HFFc6 (cell line): ENCODE measurements at places on chromosomes 13 and 19. TPM values are rescaled to one million over a fixed set of nuclear protein-coding genes. Genes with fewer than 3 reads are reported as not detected.

Gene FSD1
- total RNA-seq, result 9.9 to 12.8 TPM (median 11.8 TPM) in 3 replicates

Gene VSTM2B
- not detected in 2 replicates for total RNA-seq

- H3K4me3 ChIP-seq, result peak overlapping the region; percentile 67
- H3K27ac ChIP-seq, result peak overlapping the region; percentile 63; the same call in 1 of the 2 replicates
- peaks cover 14% of the 10 kb centered on the region for H3K4me1 ChIP-seq
- no peak for DNase-seq
- no peaks in the 10 kb centered on the region for H3K36me3 ChIP-seq
These were observed 37.6 kb upstream of the FLT1 start for GRCh38 chr13:28532388-28533124.

GRCh38 chr19:49513746-49514118, 1.3 kb downstream of the FCGRT start:
- H3K27me3 ChIP-seq, result no peaks in the 10 kb centered on the region; the same call in 1 of the 2 replicates
- H3K4me1 ChIP-seq, result peaks cover 16% of the 10 kb centered on the region
- peak overlapping the region; percentile 84 for H3K4me3 ChIP-seq
- H3K36me3 ChIP-seq, result no peaks in the 10 kb centered on the region
- peak overlapping the region; percentile 71 for H3K27ac ChIP-seq

- no peak for DNase-seq
- no peak overlapping the region for H3K27ac ChIP-seq
- no peaks in the 10 kb centered on the region for H3K36me3 ChIP-seq
These were observed 220.3 kb downstream of the RAP2A start for GRCh38 chr13:97654236-97654635.

Gene CERS1
- total RNA-seq, result 1.1 and 1.5 TPM in 2 replicates

- no peak overlapping the region for H3K27ac ChIP-seq
- H3K36me3 ChIP-seq, result 0 out of 2 replicates have a peak, but pooled peaks cover 6% of the 10 kb centered on the region
- no peaks in the 10 kb centered on the region for H3K4me1 ChIP-seq
- no peak overlapping the region for H3K4me3 ChIP-seq
- H3K27me3 ChIP-seq, result peaks cover 17% of the 10 kb centered on the region
These were observed 47.9 kb upstream of the ZNRF4 start for GRCh38 chr19:5407356-5407755.

GRCh38 chr13:94656766-94657165, 55.1 kb downstream of the GPR180 start:
- peaks cover 48% of the 10 kb centered on the region for H3K4me1 ChIP-seq
- peak overlapping the region; percentile 81 for H3K27ac ChIP-seq
- peaks cover 4% of the 10 kb centered on the region for H3K27me3 ChIP-seq
- H3K36me3 ChIP-seq, result no peaks in the 10 kb centered on the region

Gene CEACAM3
- not detected in 3 replicates for total RNA-seq

DNA sequence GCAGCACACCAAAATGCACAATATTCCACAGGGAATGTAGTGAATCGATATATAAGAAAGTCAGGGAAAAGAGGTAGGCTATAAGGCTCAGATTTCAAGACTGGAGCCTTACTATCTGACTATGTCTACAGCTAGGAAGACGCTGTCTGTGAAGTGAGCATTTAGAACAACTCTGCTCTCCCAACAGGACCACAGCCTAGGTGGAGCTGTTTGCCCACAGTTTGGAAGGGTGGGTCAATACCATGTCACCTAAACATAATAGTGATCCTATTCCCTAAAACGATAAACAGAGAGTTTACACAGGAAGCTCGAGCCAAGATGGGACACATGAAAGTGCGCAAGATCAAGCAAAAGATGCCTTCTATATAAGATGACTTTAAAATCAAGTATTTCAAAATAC, 2486.0 kb upstream of the PCDH20 start:
- no peaks in the 10 kb centered on the region for H3K4me1 ChIP-seq
- H3K27ac ChIP-seq, result no peak overlapping the region
- no peaks in the 10 kb centered on the region for H3K36me3 ChIP-seq
- no peak overlapping the region for H3K4me3 ChIP-seq
- no peak for DNase-seq

GRCh38 chr13:114167426-114167825, 11.6 kb upstream of the CFAP97D2 start:
- no peaks in the 10 kb centered on the region for H3K36me3 ChIP-seq
- no peak for DNase-seq
- H3K4me3 ChIP-seq, result no peak overlapping the region
- peaks cover 21% of the 10 kb centered on the region for H3K27me3 ChIP-seq

Gene PRR19
- total RNA-seq, result 0.85 and 1.1 TPM in 2 replicates

Gene CCNE1
- total RNA-seq, result 5.6 and 7.8 TPM in 2 replicates

- H3K4me3 ChIP-seq, result no peak overlapping the region
- no peak overlapping the region for H3K27ac ChIP-seq
- H3K27me3 ChIP-seq, result peaks cover 22% of the 10 kb centered on the region
These were observed 75.2 kb upstream of the MRI1 start for GRCh38 chr19:13689085-13689484.

GRCh38 chr13:99361197-99361596, 54.0 kb upstream of the GPR183 start:
- no peak overlapping the region for H3K27ac ChIP-seq
- peaks cover 4% of the 10 kb centered on the region for H3K27me3 ChIP-seq
- H3K36me3 ChIP-seq, result peaks cover 32% of the 10 kb centered on the region
- H3K4me1 ChIP-seq, result peaks cover 27% of the 10 kb centered on the region
- no peak for DNase-seq
- H3K4me3 ChIP-seq, result no peak overlapping the region

GRCh38 chr13:112074139-112074865, 7.4 kb downstream of the SOX1 start:
- DNase-seq, result no peak
- H3K4me1 ChIP-seq, result no peaks in the 10 kb centered on the region
- peaks cover 1% of the 10 kb centered on the region for H3K36me3 ChIP-seq
- H3K27ac ChIP-seq, result no peak overlapping the region

GRCh38 chr13:79998381-79998880, 342.5 kb downstream of the SPRY2 start:
- no peaks in the 10 kb centered on the region for H3K36me3 ChIP-seq
- no peak overlapping the region for H3K27ac ChIP-seq
- peaks cover 59% of the 10 kb centered on the region for H3K4me1 ChIP-seq
- no peaks in the 10 kb centered on the region for H3K27me3 ChIP-seq

Gene DMWD
- total RNA-seq, result 51.5 to 57.6 TPM (median 55.9 TPM) in 3 replicates

Gene HSH2D
- total RNA-seq, result not detected in 2 replicates

GRCh38 chr13:46738055-46738454, 58.9 kb downstream of the ESD start:
- no peak for DNase-seq
- H3K4me3 ChIP-seq, result no peak overlapping the region

Gene DPF1
- 3.7 to 5.7 TPM (median 5.0 TPM) in 3 replicates for total RNA-seq

DNA sequence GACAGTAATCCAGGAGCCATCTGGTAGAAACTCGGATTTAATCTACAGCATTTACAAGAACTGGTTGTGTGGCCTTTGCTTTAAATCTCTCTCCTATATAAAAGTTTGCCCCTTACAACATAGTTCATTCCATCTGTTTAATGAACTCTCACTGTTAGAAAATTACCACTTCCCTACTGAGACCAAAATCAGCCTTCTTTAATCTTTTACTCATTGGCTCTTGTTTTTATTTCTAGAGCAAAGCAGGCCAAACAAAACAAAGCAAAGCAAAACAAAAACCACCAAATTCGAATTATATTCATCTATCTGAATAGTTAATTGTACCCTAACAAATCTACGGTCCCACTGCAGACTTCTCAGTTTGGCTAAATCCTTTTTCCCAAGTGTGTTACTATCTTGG, 127.0 kb downstream of the UGGT2 start:
- H3K36me3 ChIP-seq, result peaks cover 29% of the 10 kb centered on the region
- H3K27me3 ChIP-seq, result no peaks in the 10 kb centered on the region
- no peak overlapping the region for H3K27ac ChIP-seq
- no peak for DNase-seq
- H3K4me1 ChIP-seq, result peaks cover 26% of the 10 kb centered on the region

GRCh38 chr13:28684257-28684656, 25.3 kb downstream of the POMP start:
- H3K27ac ChIP-seq, result no peak overlapping the region
- H3K4me1 ChIP-seq, result no peaks in the 10 kb centered on the region
- DNase-seq, result no peak

Gene SOX1
- total RNA-seq, result not detected in 3 replicates

Gene ZNF177
- 0.63 and 0.85 TPM in 2 replicates for total RNA-seq

GRCh38 chr13:79457948-79458347, 23.0 kb upstream of the NDFIP2 start:
- H3K36me3 ChIP-seq, result no peaks in the 10 kb centered on the region
- H3K4me3 ChIP-seq, result no peak overlapping the region
- peak; percentile 89 for DNase-seq
- H3K4me1 ChIP-seq, result peaks cover 70% of the 10 kb centered on the region
- H3K27ac ChIP-seq, result peak overlapping the region; percentile 63

GRCh38 chr19:36745870-36746269, 26.7 kb downstream of the ZNF850 start:
- no peak overlapping the region for H3K4me3 ChIP-seq
- DNase-seq, result no peak
- no peak overlapping the region for H3K27ac ChIP-seq
- peaks cover under 1% of the 10 kb centered on the region; the same call in 1 of the 2 replicates for H3K27me3 ChIP-seq

- DNase-seq, result no peak
- no peak overlapping the region for H3K4me3 ChIP-seq
- H3K27ac ChIP-seq, result no peak overlapping the region
- H3K36me3 ChIP-seq, result peaks cover 12% of the 10 kb centered on the region
These were observed 90.7 kb downstream of the RGCC start for GRCh38 chr13:41548031-41548430.

DNA sequence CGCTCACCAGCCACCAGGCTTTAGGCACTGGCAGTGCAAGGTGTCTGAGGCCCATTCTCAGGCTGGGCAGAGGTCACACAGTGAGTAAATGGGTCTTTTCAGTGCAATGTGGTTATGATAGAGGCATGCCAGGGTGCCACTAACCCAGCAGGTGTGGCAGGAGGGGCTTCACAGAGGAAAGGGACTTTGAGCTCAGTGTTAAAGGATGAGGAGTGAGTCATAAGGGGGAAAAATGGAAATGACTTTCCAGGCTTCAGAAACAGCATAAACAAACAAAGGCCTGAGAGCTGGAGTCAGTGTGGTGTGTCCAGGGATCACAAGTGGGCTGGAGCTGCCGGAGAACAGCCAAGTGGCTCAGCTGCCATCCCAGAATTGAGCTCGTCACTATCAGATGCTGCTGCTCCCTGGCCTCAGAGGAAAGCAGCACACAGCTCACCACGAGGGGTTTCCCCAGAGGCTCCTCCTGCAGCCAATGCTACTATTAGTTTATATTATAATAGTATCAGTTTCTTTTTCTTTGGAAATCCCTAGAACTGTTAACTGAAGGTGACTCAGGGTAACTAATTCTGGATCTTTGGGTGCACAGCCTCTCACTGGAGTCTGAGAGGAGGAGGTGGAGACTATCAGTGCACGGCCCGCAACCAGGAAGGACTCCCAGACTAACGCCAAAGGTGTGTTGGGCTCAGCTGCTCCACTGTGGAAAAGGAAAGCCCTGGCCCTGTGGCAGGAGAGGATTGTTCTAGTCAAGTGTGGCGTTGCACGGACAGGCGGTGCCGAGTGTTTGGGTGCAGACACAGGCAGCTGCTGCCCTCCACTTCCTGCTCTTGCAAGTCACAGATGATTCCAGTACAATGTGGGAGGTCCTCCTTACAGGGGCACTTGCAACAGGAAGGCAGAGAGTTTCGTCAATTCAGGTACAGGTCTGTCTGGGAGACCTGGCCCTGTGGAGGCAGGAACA, 39.5 kb downstream of the DHRS12 start:
- peaks cover 35% of the 10 kb centered on the region for H3K36me3 ChIP-seq
- H3K27me3 ChIP-seq, result peaks cover 6% of the 10 kb centered on the region
- H3K4me3 ChIP-seq, result peak overlapping the region; percentile 65; the same call in 1 of the 2 replicates

Gene ZNF536
- not detected in 3 replicates for total RNA-seq

- no peak overlapping the region for H3K27ac ChIP-seq
- DNase-seq, result no peak
These were observed 23.0 kb upstream of the PLPP2 start for GRCh38 chr19:313988-314815.

DNA sequence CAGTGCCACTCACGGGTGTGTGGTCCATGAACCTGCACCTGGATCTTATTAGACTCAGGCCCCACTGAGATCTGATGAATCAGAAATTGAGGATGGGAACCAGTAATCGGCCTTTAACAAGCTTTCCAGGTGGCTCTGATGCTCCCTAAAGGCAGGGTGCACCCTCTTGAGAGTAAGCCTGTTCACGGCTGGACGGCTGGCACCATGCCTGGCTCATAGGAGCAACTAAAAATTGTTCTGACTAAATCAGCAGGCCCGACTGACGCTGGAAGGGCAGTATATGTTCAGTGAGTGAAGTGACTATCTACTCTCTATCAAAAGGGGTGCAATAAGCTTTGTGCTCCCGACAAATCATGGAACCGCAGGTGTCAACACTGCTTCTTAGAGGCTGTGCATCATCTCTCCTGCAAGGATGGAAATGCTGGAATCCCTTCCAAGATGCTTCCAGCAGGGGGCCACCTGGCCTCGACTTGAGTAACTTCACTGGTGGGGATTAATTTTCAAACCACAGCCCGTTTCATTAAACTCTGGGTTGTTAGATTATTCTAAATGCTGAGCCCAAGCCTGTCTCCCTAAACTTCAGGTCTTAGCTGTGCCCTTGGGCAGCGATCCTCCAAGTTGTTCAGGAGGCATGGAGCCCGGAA, 28.4 kb downstream of the TMTC4 start:
- H3K4me3 ChIP-seq, result no peak overlapping the region
- no peak overlapping the region for H3K27ac ChIP-seq
- no peaks in the 10 kb centered on the region for H3K4me1 ChIP-seq
- no peaks in the 10 kb centered on the region; the same call in 1 of the 2 replicates for H3K36me3 ChIP-seq

Gene LILRB1
- total RNA-seq, result not detected in 3 replicates

DNA sequence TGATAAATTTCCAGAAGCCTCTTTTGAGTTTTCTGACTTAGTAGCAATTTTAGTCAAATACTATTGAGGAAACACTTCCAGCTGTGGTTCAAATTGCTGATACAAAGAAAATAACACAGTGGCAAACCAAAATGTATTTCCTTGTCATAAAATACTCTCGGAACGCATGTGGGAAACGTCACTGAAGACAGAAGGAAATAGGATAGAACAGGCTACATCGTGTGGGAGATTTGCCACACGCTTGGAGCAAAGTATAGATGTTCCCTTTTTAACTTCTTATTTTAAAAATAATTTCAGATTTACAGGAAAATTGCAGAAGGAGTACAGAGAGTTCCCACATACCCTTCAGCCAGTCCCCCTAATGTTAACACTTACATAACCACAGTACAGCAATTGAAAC, 88.8 kb downstream of the ING1 start:
- DNase-seq, result no peak
- peaks cover 14% of the 10 kb centered on the region; the same call in 1 of the 2 replicates for H3K27me3 ChIP-seq
- H3K4me3 ChIP-seq, result no peak overlapping the region
- H3K4me1 ChIP-seq, result peaks cover 22% of the 10 kb centered on the region
- no peaks in the 10 kb centered on the region for H3K36me3 ChIP-seq

GRCh38 chr13:66329988-66330451, 900.1 kb downstream of the PCDH9 start:
- no peaks in the 10 kb centered on the region; the same call in 1 of the 2 replicates for H3K27me3 ChIP-seq
- peaks cover 8% of the 10 kb centered on the region; the same call in 1 of the 2 replicates for H3K4me1 ChIP-seq
- no peaks in the 10 kb centered on the region for H3K36me3 ChIP-seq
- DNase-seq, result peak; percentile 14
- no peak overlapping the region for H3K27ac ChIP-seq

GRCh38 chr19:56080669-56081401, 40.3 kb downstream of the ZNF787 start:
- peaks cover 5% of the 10 kb centered on the region for H3K27me3 ChIP-seq
- peak; percentile 74 for DNase-seq
- no peaks in the 10 kb centered on the region for H3K36me3 ChIP-seq
- peaks cover 11% of the 10 kb centered on the region for H3K4me1 ChIP-seq
